ENCODE measurements at places on chromosomes 3 and 15. TPM values are rescaled to one million over a fixed set of nuclear protein-coding genes. Genes with fewer than 3 reads are reported as not detected.

RAD51 gene
- total RNA-seq, result 44.5 TPM

PIERCE2 gene
- total RNA-seq, result 0.35 TPM

MED12L gene
- 0.18 TPM for total RNA-seq

CLRN1 gene
- not detected for total RNA-seq

EPHB1 gene
- 0.87 TPM for total RNA-seq

ZNF860 gene
- not detected for total RNA-seq

Data from activated naive CD4-positive, alpha-beta T cell treated with anti-CD3 and anti-CD28 coated beads, Interleukin-2, amount 10 ng/mL, durations not matched to agents 5 hours and 36 hours (primary cell).